ENCODE measurements at places on chromosomes 7 and 10.

DNA sequence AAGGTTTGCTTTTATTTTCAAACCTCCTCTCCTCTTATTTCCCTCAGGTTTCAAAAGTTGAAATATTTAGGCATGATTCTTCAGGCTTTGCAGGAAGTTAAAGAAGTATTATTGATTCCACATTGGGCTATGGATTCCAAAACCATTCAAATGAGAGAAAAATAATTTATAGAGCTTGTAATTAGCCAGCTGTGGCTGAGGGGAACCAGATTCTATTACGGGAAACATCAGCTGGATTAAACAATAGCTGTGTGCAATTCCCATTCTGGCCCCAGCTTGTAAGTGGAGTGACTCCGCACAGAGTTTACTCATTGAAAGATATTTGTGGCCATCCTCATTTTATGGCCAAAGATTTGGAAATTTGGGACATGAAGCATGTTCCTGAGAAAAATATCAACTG lies 77.0 kb upstream of the PHYHIPL start:
- no peak for DNase-seq

- DNase-seq: no peak
Observed at GRCh38 chr10:95784279-95784913, 28.4 kb downstream of the ENTPD1 start.

DNA sequence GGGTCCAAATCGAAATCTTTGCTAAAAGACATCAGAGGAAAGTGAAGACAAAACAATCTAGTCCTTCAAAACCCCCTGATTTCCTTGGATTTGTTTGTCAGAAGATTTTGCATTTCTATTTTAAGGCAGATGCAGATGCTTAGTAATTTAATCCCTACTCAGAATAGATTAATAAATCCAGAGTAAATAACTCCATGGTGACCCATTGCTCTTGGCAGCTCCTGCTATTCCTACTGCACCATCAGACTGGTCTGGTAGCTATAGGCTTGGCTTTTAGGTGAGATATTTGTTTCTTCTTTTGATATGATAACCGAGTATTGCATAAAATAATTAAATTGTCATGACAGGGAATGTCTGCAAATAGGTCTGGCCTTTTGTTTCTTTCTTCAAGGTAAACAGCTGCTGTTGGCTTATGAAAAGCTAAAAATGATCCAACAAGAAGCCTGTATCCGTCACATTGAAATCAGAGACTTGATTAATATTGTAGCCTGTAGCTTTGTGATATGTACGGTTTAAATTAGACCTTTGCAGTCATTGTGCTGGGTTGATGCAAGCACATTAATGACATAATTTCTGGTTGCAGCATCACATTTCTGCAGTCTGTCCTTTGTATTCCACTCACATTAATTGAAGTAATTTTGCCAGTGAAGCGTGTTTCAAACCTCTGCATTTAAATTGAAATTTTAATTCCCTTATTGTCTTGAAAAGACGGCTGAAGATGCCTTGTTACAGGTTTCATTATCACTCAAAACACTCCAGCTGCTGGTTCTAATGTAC lies 40.7 kb downstream of the EXOC4 start:
- peak; percentile 51 for DNase-seq

DNA sequence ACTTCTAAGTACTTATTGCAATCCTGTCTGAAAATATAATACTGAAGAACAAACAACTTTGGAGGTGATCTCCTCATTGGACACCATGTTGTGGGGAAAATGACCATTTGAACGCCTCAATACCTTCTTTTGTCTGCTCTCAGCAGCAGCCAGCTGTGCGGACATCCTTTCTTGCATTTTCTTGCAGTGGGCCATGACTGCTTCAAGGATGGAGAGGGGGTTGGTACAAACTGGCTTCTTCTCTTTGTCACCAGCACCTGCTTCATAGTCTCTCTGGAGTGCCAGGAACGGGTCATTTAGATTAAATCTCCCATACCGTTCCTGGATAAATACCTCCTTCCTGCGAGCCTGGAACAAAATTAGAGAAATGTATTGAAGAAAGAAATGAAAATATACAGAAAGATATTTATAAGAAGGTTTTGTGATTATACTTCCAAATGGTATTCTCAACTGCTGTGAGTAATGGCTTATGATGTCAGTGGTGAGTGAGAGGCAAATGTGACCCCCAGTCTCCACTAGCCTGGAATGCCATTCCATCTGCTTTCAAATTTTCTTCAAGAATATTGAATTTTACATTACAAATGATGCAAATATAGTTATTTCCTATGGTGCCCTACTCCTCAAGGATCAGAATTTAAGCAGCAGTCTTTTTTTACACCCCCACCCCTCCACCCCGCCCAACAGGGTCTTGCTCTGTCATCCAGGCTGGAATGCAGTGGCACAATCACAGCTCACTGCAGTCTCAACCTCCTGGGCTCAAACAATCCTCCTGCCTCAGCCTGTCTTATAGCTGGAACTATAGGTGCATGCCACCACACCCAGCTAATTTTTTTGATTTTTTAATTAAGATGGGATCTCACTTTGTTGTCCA lies 62.4 kb downstream of the CTTNBP2 start:
- DNase-seq: no peak

- DNase-seq: no peak
Observed at GRCh38 chr7:124818807-124819206, 53.2 kb upstream of the GPR37 start.

DNA sequence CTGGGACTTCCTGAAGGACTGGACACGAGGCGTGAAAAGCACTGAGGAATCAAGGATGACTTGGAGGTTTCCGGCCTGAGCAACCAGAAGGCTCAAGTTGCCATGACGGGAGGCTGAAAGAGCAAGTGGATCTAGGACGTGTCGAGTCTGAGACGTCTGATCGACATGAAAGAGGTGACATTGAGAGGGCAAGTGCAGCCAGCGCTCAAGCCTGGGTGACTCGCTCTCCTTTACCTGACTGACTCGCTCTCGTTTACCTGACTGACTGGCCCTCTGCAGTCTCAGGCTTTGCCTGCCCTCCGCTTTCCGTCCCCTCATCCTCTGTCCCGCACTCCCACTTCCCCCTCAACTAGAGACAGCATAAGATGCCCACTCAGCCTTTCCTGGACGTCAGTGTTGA lies 202.6 kb upstream of the FRMD4A start:
- no peak for DNase-seq

DNA sequence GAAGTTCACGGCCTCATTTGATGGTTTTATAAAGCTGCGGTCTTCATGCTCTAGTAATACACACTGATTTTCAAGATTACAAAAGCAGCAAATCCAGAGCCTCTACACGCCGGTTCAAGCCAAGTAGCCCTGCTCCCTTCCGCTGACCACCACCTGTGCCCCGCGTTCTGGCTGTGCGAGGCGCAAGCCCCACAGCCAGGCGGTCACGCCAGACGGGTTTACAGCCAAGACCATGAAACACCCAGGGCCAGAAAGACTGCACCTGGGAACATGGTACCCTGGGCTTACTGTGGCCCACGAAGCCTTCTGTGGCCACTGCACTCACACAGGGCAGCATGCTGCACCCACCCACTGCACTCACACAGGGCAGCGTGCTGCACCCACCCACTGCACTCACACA lies 33.6 kb downstream of the GPER1 start:
- no peak for DNase-seq

Data from D341Med (cell line).